ENCODE measurements at places on chromosomes 5 and 9.
A peak's percentile ranks its signal among the peaks of the same experiment; 100 is the strongest.

DNA sequence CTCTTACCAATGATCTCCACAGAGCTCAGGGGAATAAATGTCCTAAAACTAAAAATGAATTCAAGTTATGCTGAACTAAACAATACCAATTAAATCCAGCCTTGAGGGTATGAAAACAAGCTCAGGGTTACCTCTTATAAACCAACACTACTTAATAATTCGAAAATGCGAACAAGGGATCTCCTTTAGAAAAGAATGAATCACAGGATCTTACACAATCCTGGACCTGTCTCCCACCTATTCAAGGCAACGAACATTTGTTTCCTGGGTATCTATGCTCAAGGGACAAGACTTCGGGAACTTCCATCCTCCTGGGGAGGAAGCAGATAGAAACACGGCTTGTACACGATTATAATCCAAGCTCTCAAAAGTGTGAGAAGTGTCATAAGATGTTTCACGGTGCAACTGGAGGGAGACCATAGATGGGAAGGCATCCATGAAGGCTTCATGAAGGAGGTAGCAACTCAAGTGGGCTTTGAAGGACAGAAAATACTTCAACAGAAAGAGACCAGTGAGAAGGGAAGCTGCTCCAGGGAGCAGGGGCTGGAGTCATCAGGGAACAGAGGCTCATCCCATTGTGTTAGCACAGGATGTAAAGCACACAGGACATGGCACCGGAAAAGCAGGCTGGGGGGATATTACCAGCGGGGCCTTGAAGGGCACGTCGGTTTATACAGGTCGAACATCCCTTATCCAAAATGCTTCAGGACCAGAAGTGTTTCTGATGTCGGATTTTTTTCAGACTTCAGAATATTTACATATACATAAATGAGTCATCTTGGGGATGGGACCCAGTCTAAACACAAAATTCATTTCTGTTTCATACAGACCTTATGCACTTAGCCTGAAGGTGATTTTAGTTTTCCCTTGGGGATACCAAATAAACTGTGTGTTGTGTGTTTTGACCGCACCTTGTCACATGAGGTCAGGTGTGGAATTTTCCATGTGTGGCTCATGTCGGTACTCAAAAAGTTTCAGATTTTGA is 87.4 kb downstream of the TLE1 start:
- DNase-seq, result no peak

DNA sequence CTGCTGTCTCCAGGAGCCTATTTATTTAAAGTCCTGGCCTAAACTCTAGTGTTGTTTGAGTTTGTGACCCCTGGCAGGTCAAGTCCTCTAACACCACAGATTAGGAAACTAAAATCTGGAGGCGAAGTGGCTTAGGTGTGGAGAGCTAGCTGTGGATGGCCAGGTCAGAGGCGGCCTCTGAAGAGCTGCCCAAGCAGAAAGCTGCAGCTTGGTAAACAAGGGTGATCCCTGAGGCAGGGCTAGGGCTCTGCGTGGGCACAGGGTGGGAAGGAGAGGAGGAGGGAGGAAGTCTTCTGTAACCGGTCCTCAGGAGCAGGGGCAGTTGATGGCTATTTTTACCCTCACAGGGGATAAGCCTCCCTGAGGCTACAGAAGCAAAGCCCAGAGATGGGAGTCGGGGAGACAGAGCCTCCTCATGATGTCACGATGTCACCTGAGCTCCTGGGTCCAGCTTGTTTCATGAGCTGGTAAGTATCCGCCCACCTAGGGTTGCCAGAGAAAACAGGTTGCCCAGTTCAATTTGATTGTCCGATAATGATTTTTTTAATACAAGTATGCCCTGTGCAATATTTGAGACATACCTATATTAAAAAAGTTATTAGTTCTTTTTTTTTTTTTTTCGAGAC is 25.9 kb upstream of the BOD1 start:
- DNase-seq, result no peak

DNA sequence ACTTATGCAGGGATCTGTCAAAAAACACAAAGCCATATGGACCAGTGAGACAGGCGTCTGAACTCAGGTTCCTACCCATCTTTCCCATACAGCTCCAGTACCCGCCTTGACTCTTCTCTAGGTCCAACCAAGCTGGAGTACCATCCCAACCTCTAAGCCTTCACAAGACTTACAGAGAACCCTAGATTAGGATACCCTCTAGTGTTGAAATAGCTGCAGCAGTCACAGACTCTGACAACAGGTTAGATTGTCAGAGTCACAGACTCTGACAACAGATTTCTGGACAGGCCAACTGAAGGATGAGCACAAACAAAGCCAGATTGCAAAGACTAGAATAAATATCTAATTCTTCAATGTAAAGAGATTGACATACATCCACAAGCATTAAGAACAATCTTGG is 266.1 kb downstream of the GRIA1 start:
- DNase-seq, result no peak

DNA sequence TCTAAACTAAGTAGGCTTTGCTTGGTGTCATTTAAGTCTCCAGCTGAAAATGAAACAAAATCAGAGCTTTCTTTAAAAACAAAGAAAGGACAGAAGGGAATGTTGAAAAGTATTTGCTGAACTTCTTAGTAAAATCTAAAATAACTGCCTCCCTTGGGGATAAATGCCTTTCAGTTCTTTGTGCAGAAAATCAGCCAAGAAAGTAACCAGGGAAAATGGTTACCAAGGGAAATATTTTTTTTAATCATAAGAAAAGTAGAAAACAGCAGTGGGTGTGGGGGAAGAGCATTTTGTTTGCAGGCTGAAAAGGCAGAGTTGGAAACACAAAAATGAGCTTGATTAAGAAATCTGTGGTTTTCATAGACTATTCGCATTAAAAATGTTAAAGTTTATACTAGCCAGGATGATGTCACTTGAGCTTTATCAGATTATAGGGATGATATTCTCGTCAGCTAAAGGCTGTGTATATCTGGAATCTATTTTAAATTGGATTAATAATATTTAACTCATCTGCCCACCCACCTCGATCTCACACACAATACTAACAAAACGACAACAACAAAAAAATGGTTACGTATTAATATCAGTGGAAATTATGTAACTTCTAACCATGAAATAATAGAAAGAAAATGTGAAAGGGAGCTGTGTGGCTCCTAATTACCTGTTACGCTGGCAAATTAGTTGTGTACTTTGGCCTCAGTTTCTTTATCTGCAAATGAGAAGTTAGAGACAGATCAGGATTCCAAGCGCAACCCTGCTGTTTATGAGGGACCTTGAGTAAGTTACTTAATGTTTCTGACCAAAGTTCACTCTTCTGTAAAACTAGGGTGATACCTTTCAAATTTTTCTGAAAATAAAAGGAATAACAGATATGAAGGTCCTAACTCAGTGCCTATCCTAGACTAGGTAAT is at the start of gene ECM2:
ECM2 (minus strand) TSS at position 51 of the 911 bp plus-strand sequence. CDS start 13,124 bp downstream, outside the sequence.
- no peak for DNase-seq

DNA sequence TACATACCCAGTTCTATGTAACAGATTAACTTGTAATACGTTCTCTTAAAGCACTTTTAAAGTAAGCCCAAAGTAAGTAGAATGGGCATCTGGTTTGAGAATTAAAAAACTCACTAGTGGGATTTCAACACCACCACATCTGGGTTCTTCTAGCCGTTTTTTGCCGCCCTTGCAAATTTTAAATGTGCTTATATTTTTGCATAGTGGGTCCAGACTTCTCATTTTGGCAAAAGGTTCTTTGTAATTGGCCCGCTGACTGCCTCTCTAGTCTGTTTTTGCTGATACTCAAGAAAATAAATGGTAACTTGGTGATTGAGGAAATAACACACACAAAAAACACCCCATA is 582 bp upstream of the FBXO4 start:
- no peak for DNase-seq

DNA sequence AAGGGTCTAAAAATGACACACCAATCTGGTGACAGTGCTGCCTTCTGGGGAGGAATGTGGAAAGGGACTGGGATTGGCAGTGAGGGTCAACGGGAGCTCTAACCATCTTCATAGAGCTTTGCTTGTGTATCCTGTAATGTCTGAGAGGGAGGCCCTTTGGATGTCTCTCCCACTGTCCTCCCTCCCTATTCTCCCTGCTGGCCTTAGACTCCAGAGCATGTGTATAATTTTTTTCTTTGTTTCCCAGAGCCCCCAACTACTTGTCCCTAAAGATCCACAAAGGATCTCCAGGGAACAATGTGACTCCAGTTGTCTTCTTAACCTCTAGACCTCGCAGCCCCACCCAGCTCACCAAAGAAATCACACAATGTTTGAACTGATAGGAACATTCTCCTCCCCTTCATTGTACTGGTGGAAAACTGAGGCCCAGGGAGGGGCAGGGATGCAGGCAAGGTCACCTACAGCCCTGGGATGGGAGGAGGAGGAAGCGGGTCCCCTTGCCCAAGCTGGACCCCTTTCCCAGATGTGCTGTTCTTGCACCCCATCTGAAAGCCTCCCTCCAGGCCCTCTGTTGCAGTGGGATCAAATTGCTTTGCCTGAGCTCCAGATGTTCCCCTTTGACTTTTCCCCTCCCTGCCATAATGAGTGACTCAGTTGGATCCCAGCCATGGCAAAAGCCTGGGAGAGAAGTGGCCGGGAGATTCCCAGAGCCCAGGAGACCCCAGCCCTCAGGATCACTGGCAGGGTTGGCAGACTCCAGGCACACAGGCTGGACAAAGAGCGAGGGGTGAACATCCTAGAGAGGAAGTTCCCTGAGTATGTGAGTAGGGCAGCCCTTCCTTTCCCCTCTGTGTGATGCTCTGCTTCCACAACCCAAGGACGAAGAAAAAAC is 21.8 kb downstream of the SPARC start:
- DNase-seq, result no peak

GRCh38 chr5:109102096-109102690 is 307.6 kb downstream of the PJA2 start:
- no peak for DNase-seq

GRCh38 chr5:66361070-66361469 is 217.0 kb downstream of the SREK1 start:
- no peak for DNase-seq

- DNase-seq, result no peak
Measured at GRCh38 chr5:151585970-151586369, 5.2 kb downstream of the FAT2 start.

- no peak for DNase-seq
Measured at GRCh38 chr9:84206801-84207370, 133.7 kb downstream of the SLC28A3 start.

DNA sequence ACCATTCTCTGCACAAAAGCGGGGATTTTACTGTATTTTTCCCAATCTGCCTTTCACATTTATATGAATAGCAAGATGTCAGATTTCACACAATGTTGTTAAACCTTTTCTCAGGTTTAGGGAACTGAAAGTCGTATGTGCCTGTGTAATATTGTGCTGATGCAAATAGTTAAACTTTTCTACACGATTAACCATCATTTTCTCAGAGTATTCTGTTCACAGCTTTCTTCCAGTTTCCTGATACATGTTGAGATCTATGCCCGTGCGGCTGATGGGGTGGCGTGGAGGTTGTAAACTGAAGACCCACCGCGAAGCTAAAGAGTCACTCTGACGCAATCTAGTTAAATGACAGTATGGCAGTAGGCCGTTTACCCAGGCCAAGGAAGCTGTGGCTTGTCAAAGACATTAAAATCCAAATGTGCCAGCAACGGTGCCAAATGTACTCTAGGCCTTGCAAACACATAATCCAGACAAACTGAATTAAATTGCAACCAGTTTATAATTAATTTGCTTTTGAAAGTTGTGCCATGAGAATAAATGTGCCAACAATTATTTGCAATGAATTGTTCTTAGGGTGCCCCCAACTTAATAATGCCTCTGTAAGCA is 145.7 kb downstream of the EBF1 start:
- peak; percentile 17 for DNase-seq

- DNase-seq, result peak; percentile 43
Measured at GRCh38 chr9:109401169-109401989, 80.5 kb upstream of the EPB41L4B start.

DNA sequence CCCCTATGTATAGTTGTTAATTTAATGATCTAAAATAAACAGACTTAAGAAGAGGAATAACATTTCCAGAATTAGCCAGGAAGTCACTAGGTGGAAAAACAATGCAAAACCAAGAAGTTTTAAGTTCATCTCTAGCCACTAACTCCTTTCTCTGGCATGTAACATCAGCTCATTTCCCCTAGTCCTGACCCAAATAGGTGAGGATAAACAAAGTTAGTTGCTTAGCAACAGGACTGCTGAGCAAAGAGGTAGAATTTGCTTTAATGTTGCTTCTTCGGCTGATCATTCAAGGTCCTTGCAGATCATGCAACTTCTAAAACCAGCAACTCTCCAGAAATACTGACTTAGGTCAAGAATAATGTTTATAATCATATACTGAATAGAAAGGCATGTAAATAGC is 675.8 kb downstream of the CETN3 start:
- DNase-seq, result no peak

- DNase-seq, result no peak
Measured at GRCh38 chr5:154483654-154484392, 5.8 kb upstream of the HAND1 start.

DNA sequence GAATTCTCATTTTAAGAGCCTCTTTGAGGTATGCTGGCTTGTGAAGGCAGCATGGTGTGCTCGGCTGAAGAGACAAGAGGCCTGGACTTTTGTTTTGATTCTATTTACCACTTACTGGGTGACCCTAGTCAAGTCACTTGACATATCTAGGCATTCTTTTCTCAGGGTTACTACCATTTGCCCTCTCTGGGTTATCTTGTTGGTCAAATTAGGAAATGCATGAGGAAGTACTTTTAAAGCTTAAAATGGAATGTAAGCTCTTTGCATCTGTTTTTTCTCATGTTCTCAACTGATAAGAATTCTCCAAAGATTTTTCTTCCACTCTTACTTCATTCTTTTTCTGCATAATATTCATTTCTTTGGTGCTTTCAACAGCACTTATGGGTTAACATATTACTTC is 173.1 kb downstream of the PLK2 start:
- DNase-seq, result no peak

DNA sequence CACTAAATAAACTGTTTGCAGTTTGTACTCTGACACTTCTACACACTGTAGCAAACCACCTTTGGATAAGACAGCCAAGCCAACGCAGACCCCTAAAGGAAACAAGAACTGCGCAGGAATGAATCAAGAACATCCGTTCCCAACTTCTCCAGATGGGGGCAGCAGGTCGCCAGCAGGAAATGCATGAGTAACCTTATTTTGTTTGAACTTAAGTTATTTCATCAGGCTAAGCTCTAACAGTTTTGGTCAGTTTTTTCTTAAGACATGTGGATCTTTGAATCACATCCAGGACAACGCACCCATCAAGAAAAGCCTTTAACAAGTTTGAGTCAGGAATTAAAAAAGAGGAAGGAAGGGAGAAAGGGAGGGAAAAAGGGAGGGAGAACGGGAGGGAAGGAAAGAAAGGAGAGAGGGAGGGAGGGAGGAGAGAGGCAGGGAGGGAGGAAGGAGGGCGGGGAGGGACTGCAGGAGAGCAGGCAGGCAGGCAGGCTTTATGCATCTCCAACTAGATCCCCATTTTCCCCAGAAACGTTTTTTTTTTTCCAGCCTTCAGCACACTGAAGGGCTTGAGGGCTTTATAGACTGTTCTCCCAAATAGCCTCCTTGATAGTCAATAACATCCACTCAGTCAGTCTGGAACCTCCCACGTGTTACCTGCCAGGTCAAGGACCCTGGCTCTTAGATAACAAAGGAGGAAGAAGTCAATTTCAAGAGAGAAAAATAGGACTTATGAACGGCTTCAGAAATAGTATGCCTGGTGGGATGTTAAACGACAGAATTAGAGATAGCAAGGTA is 22.2 kb downstream of the BHMT start:
- peak; percentile 47 for DNase-seq

GRCh38 chr5:140293091-140293848 is 9.6 kb downstream of the PFDN1 start:
- DNase-seq, result no peak

- peak; percentile 46 for DNase-seq
Measured at GRCh38 chr5:76556511-76557221, 66.5 kb downstream of the F2RL2 start.

- no peak for DNase-seq
Measured at GRCh38 chr9:122377241-122378164, 6.7 kb downstream of the PTGS1 start.

GRCh38 chr5:111079846-111080245 is 8.3 kb downstream of the TSLP start:
- no peak for DNase-seq

Data from GM19239 (cell line).